ENCODE measurements at places on chromosomes 7 and 10.

DNA sequence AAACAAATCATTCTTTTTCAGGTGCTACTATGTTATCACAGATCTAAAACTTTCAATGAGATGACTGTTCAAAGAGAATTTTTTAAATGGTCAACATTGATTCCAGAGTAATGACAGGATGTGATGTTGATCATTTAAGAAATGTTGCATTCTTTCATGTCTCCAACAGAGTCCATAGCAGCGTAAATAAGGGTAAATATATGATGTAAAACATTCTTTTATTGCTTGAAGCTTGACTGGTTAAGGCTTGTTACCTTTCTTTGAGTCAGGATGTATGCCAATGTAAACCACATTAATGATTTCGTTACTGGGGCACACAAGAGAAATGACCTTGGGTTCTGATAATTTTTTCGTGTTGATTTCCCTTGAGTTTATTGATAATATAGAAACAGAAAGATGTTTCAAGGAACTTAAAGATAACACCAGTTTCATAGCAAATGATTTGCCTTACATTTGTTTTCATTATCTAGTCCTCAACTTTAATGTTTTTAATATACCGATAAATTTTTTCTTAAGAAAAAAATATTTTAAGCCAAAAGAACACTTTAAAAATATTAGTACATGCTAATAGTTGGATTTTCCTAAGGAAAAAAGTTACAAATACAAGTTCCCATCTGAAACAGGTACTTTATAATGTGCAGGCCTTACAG, 3.5 kb downstream of the STK17A start:
- DNase-seq = no peak

DNA sequence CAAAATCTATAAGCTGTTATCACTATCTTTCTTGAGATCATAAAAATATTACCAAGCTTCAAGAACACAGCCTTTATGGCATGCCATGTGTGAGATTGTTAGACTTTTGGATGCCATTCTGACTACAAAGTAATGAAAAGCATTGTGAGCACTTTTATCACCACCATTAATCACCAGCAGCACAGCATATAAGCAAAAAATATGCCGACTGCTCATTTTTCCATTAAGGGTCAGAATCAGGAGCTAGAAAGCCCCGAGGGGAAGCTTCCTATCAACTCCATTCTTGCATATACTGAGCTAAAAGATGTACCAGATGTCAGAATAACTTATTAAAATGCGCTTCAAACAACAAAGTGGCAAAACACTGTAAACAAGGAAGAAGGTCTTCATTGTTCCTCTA, 114.3 kb downstream of the LMBR1 start:
- no peak for DNase-seq

DNA sequence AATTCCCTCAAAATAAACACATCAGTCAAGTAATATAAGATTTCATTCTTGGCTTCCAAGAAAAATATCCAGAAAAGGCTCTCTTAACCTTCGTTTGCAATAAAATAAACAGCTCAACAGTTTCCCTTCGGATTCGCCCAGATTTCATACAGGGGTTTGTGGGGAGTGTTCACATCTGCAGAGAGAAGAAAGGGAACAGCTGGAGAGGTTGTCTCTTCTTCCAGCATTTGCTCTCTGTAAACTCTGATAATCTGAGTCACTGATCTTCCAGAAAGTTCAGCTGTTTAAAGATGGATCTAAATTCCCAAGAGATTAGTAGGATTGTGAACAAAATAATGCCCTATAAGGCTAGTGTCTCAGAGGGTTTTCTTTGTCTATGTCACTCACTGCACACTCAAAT, 277.9 kb downstream of the HPSE2 start:
- no peak for DNase-seq

DNA sequence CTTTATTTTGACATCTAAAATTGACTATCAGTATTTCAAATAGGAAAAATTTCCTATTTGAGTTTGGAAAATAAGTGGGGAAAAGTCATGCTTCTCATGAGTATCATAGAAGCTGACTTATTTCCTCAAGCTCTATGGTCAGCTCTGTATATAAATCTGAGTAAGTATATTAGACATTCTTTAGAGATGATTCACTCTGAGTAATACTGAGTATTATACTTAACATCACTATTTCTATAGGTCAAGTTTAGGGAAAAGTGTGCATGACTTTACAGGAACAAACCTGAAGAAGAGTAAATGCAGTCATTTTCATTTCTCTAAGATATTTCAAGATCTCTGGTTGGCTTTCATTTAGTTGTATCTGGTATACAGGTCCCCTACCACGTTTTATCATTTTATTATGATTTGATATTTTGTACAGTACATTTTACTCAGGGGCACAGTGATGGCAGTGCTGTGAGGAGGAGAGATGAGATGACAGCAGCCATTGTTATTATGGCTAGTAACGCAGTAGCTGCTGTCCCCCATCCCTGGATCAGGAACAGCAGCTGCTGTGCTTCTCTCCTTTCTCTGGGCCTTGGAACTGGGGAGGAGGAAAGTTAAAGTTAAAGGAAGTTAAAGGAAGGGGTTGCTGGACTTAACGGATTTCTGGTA, 15.2 kb downstream of the SND1 start:
- DNase-seq = no peak

DNA sequence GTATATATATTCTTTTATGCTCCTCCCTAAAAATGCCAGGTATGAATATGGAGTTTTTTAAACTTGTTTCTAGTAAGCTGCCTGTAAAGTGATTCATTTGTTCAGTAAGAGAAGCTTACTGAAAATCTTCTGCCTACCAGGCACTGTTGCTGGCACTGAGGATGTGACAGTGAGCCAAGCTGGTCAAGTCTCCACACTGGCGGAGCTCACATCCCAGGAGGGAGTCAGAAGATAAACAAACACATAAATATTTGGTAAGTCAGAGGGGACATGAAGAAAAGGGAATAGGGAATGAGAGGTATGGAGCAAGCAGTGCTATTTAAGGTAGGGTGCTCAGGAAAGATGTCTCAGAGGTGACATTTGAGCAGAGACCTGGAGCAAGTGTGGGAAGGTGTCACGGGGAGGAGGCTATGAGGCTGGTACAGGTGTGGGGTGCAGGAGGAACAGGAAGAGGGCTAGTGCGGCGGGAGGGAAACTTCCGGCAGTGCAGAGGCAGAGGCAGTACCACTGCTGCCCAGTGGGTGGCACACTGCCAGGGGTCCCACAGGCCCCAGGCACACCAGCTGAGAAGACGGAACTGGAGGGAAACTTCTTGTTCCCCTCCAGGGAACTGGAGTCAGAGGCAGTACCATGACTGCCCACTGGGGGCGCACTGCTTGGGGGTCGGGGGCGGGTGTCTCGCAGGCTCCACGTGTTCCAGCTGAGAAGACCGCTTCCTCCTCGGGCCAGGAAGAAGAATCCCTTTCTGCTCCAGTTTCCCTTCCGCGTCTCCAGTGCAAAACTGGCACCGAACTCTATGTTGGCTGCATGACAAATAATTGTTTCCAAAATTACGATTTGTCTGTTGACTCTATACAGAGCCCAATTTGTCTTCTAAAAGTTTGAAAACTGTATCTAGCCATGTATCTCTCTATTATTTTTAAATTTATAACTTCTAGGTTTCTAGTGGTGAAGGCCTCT, 161.0 kb downstream of the TEX36 start:
- DNase-seq = no peak

DNA sequence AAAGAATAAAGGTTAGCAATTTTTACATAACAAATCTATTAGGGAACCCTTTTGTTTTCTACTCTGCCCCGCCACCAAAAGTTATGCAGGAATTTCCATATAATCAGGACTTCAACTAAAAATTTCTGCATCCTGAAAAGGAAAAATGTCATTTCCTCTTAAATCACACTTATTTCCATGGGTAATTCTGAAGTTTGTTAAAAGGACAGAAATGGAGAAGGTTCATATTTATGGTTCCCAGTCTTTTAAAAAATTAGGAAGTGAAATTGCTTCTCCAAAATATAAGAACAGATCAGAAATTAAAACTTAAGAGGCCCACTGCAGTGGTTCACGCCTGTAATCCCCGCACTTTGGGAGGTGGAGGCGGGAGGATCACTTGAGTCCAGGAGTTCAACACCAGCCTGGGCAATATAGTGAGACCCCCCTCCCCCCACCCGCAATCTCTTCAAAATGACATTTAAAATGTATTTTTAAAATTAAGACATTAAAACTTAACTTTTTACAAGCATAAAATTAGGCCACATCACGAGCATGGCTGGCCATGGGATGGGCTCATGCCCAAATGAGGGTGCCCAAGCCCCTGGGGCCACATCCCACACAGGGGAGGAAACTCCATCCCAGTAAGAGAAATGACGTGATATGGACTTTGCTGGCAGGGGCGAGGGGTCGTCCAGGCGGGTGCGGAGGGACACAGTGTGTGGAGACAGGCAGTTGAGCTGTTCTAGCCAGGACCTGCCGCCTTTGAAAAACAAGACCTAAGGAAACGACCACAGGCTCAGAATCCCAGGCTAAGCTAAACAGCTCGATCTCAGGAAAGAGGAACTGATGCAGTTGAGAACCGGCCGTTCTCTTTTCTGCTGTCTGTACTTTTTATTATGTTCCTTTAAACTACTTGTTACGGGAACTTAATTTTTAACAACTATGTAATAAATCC, 51.3 kb upstream of the NFE2L3 start:
- DNase-seq = no peak

- no peak for DNase-seq
Measured at GRCh38 chr10:103854686-103855391, 537 bp downstream of the SH3PXD2A start.

- DNase-seq = no peak
Measured at GRCh38 chr7:84583331-84583730, 388.7 kb upstream of the SEMA3A start.

Data from CD4-positive, alpha-beta T cell treated with Interleukin-15 for 1 hour (primary cell).